Mesangial cell (primary cell): ENCODE measurements at places on chromosomes 11 and 22. TPM values are rescaled to one million over a fixed set of nuclear protein-coding genes. Genes with fewer than 3 reads are reported as not detected.

Gene ATG2A
- total RNA-seq, result 27.2 and 29.9 TPM in 2 replicates

Gene MMP13
- total RNA-seq, result 0.33 and 4.1 TPM in 2 replicates

Gene IGLL1
- total RNA-seq, result not detected in 2 replicates

Gene OR56A1
- total RNA-seq, result not detected in 2 replicates

Gene LSP1
- total RNA-seq, result 0.33 and 5.6 TPM in 2 replicates

Gene TRIM3
- total RNA-seq, result 13.0 and 16.6 TPM in 2 replicates

Gene GRIK4
- total RNA-seq, result 0.13 TPM in 1 of 2 replicates, not detected in the other

Gene RCE1
- total RNA-seq, result 36.8 and 37.8 TPM in 2 replicates

Gene OR5B21
- total RNA-seq, result not detected in 2 replicates

Gene TENM4
- total RNA-seq, result 53.4 and 77.8 TPM in 2 replicates

Gene GTSE1
- total RNA-seq, result 1.3 and 35.5 TPM in 2 replicates

Gene ADSL
- total RNA-seq, result 101 and 154 TPM in 2 replicates

Gene WBP2NL
- total RNA-seq, result 0.38 TPM in 1 of 2 replicates, not detected in the other

Gene SEC14L6
- total RNA-seq, result 4.7 and 8.1 TPM in 2 replicates

Gene XKR3
- total RNA-seq, result not detected in 2 replicates

Gene OR52E8
- not detected in 2 replicates for total RNA-seq

Gene MS4A14
- total RNA-seq, result not detected in 2 replicates

Gene C11orf86
- total RNA-seq, result not detected in 2 replicates

Gene OR51B4
- total RNA-seq, result not detected in 2 replicates

Gene ACRV1
- not detected in 2 replicates for total RNA-seq

Gene HEPHL1
- total RNA-seq, result not detected in 2 replicates

Gene MADD
- total RNA-seq, result 18.4 and 22.1 TPM in 2 replicates

Gene CDC42EP2
- total RNA-seq, result 19.9 and 24.8 TPM in 2 replicates

Gene MUC2
- not detected in 2 replicates for total RNA-seq

Gene AGBL2
- total RNA-seq, result 0.98 and 2.8 TPM in 2 replicates

Gene KLHL35
- 1.8 and 4.6 TPM in 2 replicates for total RNA-seq

Gene SAA1
- 0.51 TPM in 1 of 2 replicates, not detected in the other for total RNA-seq

Gene LIF
- total RNA-seq, result 42.5 and 60.8 TPM in 2 replicates

Gene CASP5
- not detected in 2 replicates for total RNA-seq

Gene TUBGCP6
- total RNA-seq, result 24.9 and 31.4 TPM in 2 replicates
